ENCODE measurements at places on chromosomes 5 and 9. TPM values are rescaled to one million over a fixed set of nuclear protein-coding genes. Genes with fewer than 3 reads are reported as not detected.
A peak's percentile ranks its signal among the peaks of the same experiment; 100 is the strongest.

The MPDZ gene
- total RNA-seq, result 61.0 TPM

The ABO gene
- 2.8 TPM for total RNA-seq

The LHFPL2 gene
- total RNA-seq, result 41.3 TPM

The INSYN2B gene
- 1.3 TPM for total RNA-seq

The RPL35 gene
- 3,579 TPM for total RNA-seq

DNA sequence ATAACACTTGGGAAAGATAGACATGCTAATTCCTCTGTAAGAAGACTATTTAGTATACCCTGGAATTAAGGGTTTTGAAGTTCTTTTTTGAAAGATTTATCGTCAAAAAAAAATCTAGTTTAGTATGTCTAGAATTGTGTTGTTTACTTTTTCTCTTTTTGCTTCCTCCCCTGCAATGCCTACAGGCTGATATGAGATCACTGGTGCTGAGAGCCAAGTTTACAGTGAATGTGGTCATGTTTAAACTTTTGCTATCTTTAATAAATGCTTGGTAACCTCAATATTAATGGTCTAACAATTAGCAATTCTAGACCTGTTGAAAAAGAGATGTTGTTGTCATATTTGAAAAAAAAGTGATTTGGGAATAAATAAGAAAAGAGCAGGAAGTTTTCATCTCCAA lies 86.1 kb downstream of the CWC27 start:
- H3K27ac ChIP-seq, result no peak overlapping the region
- no peak for DNase-seq
- no peaks in the 10 kb centered on the region for H3K4me1 ChIP-seq
- no peaks in the 10 kb centered on the region for H3K27me3 ChIP-seq
- H3K4me3 ChIP-seq, result no peak overlapping the region

DNA sequence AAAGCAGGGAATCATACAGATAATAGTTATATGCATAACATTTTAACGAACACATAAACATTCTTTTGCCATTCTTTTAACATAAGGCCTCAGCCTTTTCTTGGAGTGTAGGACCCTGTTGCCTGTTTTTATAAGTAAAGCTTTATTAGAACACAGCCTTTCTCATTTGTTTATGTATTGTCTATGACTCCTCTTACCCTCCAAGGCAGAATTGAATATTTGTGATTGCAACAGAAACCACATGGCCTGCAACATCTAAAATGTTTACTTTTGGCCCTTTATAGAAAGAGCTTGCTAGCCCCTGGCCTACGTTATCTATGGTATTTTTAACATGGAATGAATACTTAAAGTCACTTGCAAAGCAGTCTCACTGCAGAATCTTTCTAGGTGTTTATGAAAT lies 2.6 kb downstream of the SLC31A1 start:
- no peak for DNase-seq
- no peak overlapping the region for H3K4me3 ChIP-seq
- peaks cover 11% of the 10 kb centered on the region for H3K4me1 ChIP-seq
- H3K27ac ChIP-seq, result no peak overlapping the region
- no peaks in the 10 kb centered on the region for H3K27me3 ChIP-seq

- peak overlapping the region; percentile 55 for H3K27ac ChIP-seq
- no peak for DNase-seq
- H3K4me3 ChIP-seq, result no peak overlapping the region
- H3K4me1 ChIP-seq, result no peaks in the 10 kb centered on the region
- no peaks in the 10 kb centered on the region for H3K36me3 ChIP-seq
- no peaks in the 10 kb centered on the region for H3K27me3 ChIP-seq
These were observed 56.0 kb upstream of the RASA1 start for GRCh38 chr5:87211676-87212075.

GRCh38 chr9:116888066-116888465 lies 201.0 kb downstream of the TRIM32 start:
- no peaks in the 10 kb centered on the region for H3K27me3 ChIP-seq
- H3K4me3 ChIP-seq, result no peak overlapping the region
- H3K27ac ChIP-seq, result no peak overlapping the region
- H3K4me1 ChIP-seq, result no peaks in the 10 kb centered on the region
- H3K36me3 ChIP-seq, result no peaks in the 10 kb centered on the region

GRCh38 chr5:170186156-170186555 lies 46.6 kb upstream of the C5orf58 start:
- H3K27ac ChIP-seq, result no peak overlapping the region
- no peaks in the 10 kb centered on the region for H3K27me3 ChIP-seq
- H3K4me1 ChIP-seq, result no peaks in the 10 kb centered on the region

DNA sequence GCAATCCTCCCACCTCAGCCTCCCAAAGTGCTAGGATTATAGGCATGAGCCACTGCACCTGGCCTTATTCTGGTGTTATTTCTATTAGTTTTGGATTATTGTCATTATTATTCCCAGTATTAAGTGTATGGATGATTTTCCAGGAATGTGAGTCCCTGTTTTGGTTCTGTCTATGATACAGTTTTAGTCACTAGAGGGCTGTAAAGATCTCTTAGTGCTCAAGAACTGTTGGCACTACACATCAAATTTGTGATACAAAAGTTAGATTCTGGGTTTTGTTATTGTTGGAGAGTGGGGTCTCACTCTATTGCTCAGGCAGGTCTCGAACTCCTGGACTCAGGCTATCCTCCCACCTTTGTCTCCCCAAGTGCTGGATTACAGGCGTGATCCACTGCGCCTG lies 12.1 kb downstream of the CCL28 start:
- H3K27ac ChIP-seq, result no peak overlapping the region
- H3K4me1 ChIP-seq, result no peaks in the 10 kb centered on the region
- DNase-seq, result no peak

DNA sequence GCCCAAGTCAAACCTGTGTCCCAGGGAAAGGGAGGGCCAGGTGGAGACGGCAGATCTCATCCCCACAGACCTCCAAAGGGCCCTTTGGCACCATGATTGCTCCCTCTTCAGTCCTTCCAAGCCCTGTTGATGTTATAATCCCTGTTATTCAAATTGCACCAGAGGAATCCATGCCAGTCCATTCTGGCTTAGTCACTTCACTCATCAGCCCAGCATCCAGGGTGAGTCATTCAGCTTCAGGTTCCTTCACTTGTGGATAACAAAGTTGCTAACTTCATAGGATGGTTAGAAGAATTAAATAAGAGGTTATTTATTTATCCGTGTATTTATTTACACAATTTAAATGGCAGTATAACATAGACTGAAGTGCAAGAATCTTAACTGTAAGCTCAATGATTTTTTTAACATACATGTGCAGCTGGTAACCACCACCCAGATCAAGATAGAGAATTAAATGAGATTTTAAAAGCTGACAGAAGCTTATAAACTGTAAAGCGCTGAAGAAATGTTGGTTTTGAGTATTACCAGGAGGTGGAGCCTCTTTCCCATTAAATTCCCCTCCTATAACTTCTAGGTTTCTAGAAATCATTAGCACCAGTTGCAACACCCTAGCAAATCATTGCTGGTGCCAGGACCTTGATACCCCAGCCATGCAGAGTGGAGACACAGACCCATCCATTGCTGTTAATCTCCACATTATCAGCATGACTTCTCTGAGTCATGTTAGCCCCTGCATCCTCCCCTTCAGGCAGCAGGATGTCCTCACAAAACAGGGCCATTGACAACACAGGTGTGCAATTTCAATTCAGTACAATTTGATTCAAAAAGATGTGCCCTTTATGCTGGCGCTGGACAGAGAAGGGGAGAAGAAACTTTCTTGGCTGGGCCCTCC lies 77.4 kb downstream of the SEC61B start:
- H3K4me3 ChIP-seq, result no peak overlapping the region
- no peaks in the 10 kb centered on the region for H3K4me1 ChIP-seq
- no peak overlapping the region for H3K27ac ChIP-seq
- DNase-seq, result no peak

DNA sequence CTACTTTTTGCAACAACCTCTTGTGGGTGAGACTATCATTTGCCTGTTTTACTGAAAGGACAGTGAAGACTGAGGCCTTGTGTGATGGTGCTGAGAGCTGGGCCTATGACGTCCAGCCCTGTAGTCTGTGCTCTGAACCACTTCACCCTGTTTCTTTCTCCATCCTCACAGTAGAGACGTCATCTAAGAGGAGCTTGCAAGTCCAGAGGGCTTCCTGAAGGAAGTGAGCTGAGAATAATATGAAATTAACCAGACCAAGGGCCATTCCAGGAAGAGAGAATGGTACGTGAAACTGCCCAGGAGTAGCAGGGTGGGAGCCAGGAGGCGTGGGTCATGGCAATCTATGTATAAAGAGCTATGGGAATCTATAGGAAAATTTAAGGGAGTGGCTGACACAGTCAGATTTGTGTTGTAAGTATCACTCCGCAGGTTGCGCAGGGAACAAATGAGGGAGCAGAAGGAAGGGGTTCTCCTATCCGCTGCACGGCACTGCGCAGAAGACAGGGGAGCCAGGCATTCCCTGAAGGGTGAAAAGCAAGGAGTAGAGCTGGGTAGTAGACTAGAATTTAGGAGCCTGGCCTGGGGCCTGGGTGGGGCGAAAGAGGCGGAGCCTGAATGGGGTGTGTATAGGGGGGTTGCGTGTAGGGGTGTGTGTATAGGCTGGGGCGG lies 596 bp upstream of the FGFR4 start:
- H3K4me3 ChIP-seq, result no peak overlapping the region
- no peak for DNase-seq
- no peak overlapping the region for H3K27ac ChIP-seq
- no peaks in the 10 kb centered on the region for H3K27me3 ChIP-seq
- H3K4me1 ChIP-seq, result peaks cover 5% of the 10 kb centered on the region

DNA sequence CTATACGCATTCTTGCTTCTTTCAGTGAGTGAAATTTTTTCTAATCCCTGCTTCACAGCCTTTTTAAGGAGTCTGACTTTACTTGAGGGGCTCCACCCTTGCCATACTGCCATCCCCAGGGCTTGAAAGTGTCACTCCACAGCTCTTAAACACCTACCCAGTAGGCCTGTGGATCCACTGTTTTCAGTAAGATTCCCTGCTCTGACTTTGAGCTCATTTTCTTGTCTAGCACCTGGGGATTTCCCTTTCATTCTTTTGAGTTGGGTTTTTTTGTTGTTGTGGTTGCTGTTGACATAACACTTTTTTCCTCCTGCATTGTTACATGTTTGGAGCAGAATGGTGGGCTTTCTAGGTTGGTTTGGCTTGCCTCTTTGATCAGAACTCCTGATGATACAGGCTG lies 23.6 kb downstream of the SREK1IP1 start:
- H3K27me3 ChIP-seq, result no peaks in the 10 kb centered on the region
- no peak overlapping the region for H3K4me3 ChIP-seq
- H3K4me1 ChIP-seq, result no peaks in the 10 kb centered on the region
- DNase-seq, result no peak

- no peak overlapping the region for H3K4me3 ChIP-seq
- no peaks in the 10 kb centered on the region for H3K36me3 ChIP-seq
- no peaks in the 10 kb centered on the region for H3K27me3 ChIP-seq
- DNase-seq, result no peak
These were observed 11.5 kb downstream of the HMGCS1 start for GRCh38 chr5:43301653-43302091.

DNA sequence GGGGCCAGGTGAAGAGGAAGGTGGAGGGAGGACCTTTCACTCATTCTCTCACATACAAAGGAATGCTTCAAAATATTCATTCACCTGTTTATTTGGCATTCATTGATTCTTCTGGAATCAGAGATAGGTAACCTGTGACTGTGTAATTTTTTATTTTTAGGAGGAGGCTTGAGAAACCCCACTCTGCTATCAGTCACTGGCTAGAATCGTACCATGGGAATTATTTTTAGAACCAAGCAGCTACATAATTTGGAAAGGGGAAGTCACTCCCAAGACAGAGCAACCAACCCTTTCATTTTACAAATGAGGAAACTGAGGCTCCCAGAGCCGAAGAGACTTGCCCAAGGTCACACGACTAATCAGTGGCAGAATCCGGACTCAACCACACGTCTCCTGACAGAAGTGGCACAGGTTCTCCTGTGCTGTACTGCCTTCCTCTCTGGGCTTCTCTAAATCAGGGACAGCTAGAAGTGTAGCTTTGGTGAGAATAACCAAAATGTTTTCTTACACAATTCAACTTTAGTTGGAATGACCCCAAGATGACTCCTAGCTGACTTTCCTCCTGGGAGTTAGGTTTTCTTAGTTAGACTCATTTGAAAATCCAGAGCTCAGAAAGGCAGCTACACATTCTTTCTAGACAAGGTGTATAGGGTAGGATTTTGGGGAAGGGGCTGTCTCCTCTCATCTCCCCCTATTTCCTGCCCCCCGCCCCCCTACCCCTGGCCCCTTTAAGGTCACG lies 264.3 kb upstream of the PANK3 start:
- no peak overlapping the region for H3K27ac ChIP-seq
- no peaks in the 10 kb centered on the region for H3K27me3 ChIP-seq
- no peaks in the 10 kb centered on the region for H3K36me3 ChIP-seq
- H3K4me1 ChIP-seq, result no peaks in the 10 kb centered on the region
- DNase-seq, result no peak

GRCh38 chr5:112933651-112934365 lies 11.8 kb upstream of the REEP5 start:
- no peaks in the 10 kb centered on the region for H3K27me3 ChIP-seq
- H3K36me3 ChIP-seq, result no peaks in the 10 kb centered on the region
- H3K4me3 ChIP-seq, result no peak overlapping the region
- no peak for DNase-seq

GRCh38 chr9:131329241-131329641 lies 39.7 kb downstream of the PLPP7 start:
- H3K4me3 ChIP-seq, result no peak overlapping the region
- H3K36me3 ChIP-seq, result no peaks in the 10 kb centered on the region
- no peak overlapping the region for H3K27ac ChIP-seq
- no peaks in the 10 kb centered on the region for H3K27me3 ChIP-seq
- H3K4me1 ChIP-seq, result no peaks in the 10 kb centered on the region
- no peak for DNase-seq

- H3K4me1 ChIP-seq, result no peaks in the 10 kb centered on the region
- DNase-seq, result peak; percentile 27
- no peaks in the 10 kb centered on the region for H3K27me3 ChIP-seq
- no peak overlapping the region for H3K4me3 ChIP-seq
- H3K36me3 ChIP-seq, result no peaks in the 10 kb centered on the region
These were observed 186.5 kb downstream of the NSG2 start for GRCh38 chr5:174231956-174232487.

DNA sequence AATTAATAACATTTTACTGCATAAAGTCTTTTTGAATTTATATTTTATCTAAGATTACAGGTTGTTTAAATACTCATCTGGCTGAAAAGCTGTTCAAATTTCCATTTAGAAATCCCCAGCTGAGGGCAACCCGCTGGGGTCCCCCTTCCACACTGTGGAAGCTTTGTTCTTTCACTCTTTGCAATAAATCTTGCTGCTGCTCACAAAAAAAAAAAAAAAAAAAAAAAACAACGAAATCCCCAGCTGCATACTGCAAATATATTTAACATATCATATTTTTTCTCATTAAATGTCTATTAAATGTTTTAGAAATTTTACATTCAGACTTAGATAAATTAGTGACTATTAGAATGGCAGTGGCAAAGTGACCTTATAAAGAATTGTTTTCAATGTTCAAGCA lies 172.2 kb downstream of the NFIB start:
- no peak for DNase-seq
- no peak overlapping the region for H3K4me3 ChIP-seq
- no peaks in the 10 kb centered on the region for H3K36me3 ChIP-seq
- H3K4me1 ChIP-seq, result no peaks in the 10 kb centered on the region
- H3K27me3 ChIP-seq, result no peaks in the 10 kb centered on the region

GRCh38 chr9:76926846-76927245 lies 20.9 kb upstream of the PRUNE2 start:
- H3K36me3 ChIP-seq, result no peaks in the 10 kb centered on the region
- H3K4me3 ChIP-seq, result no peak overlapping the region
- no peaks in the 10 kb centered on the region for H3K4me1 ChIP-seq
- no peak for DNase-seq
- H3K27me3 ChIP-seq, result no peaks in the 10 kb centered on the region
- H3K27ac ChIP-seq, result no peak overlapping the region

- H3K27me3 ChIP-seq, result no peaks in the 10 kb centered on the region
- no peaks in the 10 kb centered on the region for H3K4me1 ChIP-seq
- no peak overlapping the region for H3K4me3 ChIP-seq
- H3K27ac ChIP-seq, result no peak overlapping the region
- no peak for DNase-seq
These were observed 179.3 kb downstream of the FSTL4 start for GRCh38 chr5:133432956-133433532.
